ENCODE measurements at places on chromosomes 3 and 15. TPM values are rescaled to one million over a fixed set of nuclear protein-coding genes. Genes with fewer than 3 reads are reported as not detected.

DNA sequence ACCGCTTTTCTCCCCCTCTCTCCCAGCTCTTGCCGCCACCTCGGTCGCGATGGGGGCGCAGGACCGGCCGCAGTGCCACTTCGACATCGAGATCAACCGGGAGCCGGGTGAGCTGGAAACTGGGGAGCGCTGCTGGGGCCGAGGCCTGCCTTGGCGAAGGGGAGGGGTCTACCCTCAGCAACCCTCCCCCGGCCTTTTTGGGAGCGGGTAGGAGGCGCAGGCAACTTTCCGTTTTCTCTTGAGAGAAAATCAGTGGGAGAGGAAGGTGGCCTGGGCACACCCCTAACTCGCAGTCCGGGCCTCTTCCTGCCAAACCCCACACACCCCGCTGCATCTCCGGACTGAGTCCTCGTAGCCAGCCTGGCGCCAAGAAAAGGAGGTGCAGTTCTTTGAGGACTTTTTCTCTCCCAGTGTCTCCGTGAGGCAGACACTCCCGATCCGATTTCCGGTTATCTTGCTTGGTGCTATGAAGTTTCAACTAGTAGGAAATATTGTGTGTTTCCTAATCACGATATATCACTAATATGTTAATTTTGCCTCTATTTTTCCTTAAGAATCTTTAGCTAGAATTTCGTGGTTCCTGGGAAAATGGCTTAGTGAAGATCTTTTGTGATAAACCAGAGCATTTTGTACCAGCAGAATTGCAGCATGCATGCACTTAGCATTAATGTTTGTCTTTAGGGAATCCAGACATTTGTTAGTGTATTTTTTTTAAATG is 631 bp downstream of the NKTR start:
- DNase-seq, result peak; percentile 90

GRCh38 chr15:31271711-31272557 is 54.7 kb upstream of the KLF13 start:
- no peak for DNase-seq

DNA sequence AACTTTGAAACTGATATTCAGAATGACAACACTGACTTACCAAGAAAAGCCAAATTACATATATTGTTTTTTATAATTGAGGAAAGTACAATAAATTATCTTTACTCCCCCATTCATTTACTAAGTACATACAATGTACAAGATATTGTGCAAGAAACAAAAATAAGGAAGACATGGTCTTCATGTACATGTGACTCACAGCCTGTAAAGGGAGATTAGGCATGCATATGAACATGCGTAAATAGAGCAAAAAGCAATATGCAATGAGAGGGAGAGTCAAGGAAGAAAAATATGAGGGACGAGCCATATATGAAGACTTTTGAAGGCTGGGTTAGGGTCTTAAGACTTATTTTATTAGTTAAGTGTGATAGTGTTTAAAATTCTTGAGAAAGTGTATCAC is 258.4 kb downstream of the GBE1 start:
- DNase-seq, result no peak

DNA sequence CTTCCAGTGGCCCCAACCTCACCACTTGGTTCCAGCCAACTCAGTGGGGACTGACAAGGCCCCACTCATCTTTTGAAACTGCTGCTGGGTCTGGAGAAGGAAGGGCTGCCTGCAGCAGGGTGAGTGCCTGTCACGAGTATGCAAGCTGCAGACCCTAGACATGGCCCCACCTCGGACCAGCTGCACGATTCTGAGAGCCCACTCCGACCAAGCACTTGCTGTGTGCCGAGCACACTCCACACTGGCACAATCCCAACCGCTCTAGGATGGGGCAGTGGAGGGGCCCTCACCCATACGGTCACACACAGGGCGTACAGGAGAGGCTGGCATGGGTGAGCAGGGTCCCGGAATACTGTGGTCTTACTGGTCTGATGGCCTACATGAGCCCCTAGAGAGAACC is 8.0 kb upstream of the PLXND1 start:
- DNase-seq, result no peak

GRCh38 chr3:18112674-18113375 is 312.3 kb downstream of the SATB1 start:
- no peak for DNase-seq

DNA sequence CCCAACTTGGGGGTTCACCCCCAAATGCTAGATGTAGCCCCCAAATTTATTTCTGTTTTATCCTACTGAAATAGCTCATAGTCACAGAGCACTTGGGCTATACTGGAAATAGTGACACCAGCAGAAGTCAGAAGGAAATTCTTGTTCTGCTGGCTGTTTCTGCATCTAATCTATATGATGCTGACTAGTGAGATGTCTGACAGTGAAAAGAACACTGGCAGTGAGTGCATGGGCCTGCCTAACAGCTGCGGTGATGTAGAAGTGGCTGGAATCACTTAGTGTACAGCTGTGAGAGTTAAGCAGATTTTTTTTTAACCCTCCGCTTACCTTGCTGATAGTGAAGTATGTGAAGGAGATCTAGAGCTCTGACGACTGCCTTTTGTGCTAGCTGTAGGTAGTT is 14.0 kb downstream of the TTC14 start:
- no peak for DNase-seq

GRCh38 chr3:46399557-46399956 is 7.3 kb downstream of the CCR5AS start:
- DNase-seq, result peak; percentile 49

DNA sequence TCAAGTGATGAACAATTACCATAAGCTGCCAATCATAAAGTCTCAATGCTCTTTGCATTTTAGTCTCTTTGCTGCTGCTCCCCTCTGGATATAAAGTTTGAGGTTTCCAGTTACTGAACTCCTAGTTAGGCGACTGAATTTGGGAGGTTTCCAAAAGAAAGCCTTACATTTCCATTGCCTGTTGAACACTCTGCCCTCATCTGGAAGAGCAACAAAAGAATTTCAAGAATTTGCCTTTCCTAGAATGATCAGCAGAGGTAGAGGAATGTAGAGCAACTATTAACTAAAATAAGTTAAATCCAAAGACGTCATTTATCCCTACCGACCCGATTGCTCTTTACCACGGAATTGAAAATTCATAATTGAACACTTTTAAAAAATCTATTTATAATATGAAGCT is 53.4 kb upstream of the PRICKLE2 start:
- no peak for DNase-seq

DNA sequence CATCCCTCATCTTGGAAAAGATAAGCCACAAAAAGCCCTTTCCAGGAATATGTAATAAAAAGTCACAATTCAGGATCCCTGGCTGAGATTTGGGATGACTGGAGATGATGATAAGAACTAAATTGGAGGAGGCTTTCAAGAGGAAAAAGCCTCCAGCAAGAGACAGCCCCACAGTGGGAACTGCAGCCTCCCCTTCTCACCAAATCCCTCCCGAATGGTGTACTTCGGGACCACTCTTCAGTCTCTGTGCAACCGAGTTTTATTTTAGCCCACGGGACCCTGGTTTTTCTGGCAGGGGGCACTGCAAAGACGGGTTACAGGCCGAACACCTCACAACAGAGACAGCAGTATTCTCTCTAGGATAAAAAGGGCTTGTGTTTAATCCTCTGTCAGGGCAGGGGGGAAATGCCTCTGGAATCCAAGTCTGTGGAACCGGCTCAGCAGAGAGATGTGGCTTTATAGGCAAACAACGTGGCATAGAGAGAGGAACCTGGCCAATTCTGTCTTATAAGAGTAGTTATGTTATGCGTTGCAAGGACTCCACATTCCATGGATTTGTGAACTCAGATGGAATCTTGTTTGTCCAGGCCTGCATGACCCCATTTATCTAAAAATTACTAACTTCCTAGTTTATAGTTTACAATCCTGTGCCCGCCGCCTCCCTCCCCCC is 1.2 kb upstream of the LMCD1 start:
- DNase-seq, result peak; percentile 61

- no peak for DNase-seq
These were observed 3.5 kb upstream of the KBTBD8 start for GRCh38 chr3:66994588-66994987.

- no peak for DNase-seq
These were observed 109.9 kb upstream of the GAP43 start for GRCh38 chr3:115513416-115513800.

DNA sequence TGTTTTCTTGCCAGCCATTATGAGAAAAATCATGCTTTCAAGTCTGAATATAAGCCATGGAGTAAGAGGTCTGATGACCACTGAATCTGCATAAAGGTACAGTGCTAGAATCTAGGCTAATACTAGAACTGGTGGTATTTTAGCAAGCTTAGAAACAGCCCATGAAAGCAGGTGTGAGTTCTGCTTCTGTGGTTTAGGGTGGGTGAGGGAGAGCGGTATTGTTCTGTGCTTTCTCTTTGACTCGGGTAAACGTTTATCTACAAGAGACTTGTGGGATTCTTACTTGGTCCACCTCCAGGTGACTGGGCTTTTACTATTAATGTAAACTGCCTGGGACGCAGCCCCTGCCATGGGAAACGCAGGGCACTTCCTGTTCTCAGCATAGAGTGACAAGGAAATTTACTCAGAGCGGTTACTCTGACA is 55.2 kb downstream of the PGPEP1L start:
- no peak for DNase-seq

DNA sequence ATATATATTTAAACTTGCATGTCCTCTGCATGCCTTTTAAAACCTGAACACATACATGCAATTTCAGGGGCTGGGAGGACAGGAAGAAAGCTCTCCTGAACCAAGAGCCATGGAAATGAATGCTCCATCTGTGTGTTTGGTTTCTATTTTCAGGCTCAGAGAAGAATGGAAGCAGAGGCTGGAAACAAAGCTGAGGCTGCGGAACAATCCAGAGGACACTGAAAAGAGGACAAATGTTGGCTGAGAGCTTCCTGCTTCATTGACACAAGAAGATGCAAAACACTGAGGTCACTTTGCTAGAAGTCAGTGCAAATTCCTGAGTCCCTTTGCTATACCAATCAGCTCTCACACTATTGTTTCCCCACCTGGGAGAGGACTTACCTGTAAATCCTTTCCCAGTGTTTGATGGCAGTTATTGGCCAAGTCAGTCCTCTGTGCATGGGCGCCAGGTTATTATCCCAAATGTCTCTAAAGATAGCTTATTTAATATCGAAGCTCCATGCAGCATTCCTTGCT is 12.7 kb downstream of the FAM240A start:
- no peak for DNase-seq

GRCh38 chr15:48478581-48478980 is 147.4 kb downstream of the DUT start:
- peak; percentile 44 for DNase-seq

The NMNAT3 gene
- not detected for polyA plus RNA-seq

The CCDC39 gene
- not detected for polyA plus RNA-seq

The ATP13A4 gene
- polyA plus RNA-seq, result not detected

The HRG gene
- polyA plus RNA-seq, result not detected
